Left lobe of liver (tissue), 2 donors: ENCODE measurements at places on chromosomes 2 and 18. TPM values are rescaled to one million over a fixed set of nuclear protein-coding genes. Genes with fewer than 3 reads are reported as not detected.

- no peak for DNase-seq
Observed at GRCh38 chr2:39487398-39488250, 50.5 kb upstream of the MAP4K3 start.

DNA sequence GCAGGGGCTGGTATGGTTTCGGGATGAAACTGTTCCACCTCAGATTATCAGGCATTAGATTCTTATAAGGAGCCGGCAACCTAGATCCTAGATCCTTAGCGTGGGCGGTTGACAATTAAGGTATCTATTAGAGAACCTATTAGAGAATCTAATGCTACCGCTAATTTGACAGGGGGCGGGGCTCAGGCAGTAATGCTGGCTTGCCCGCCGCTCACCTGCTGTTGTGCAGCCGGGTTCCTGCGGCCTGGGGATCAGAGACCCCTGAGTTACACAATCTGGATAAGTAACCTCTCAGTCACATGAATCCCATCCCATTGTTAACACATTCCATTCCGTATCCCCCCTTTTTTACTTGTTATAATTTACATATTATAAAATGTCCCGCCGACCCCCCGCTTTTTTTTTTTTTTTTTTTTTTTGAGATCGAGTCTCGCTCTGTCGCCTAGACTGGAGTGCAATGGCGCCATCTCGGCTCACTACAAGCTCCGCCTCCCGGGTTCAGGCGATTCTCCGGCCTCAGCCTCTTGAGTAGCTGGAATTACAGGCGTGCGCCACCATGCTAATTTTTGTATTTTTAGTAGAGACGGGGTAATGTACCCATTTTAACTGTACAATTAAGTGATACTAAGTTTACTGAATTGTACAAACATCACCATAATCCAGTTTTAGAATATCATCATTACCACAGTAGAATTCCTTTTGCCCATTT lies 42.0 kb upstream of the GPD2 start:
- no peak for DNase-seq

GRCh38 chr2:122105171-122105876 lies 349.9 kb downstream of the TSN start:
- DNase-seq, result no peak

GRCh38 chr2:8252997-8253694 lies 428.7 kb upstream of the ID2 start:
- no peak for DNase-seq

GRCh38 chr2:167756446-167756845 lies 490.9 kb downstream of the STK39 start:
- DNase-seq, result no peak

DNA sequence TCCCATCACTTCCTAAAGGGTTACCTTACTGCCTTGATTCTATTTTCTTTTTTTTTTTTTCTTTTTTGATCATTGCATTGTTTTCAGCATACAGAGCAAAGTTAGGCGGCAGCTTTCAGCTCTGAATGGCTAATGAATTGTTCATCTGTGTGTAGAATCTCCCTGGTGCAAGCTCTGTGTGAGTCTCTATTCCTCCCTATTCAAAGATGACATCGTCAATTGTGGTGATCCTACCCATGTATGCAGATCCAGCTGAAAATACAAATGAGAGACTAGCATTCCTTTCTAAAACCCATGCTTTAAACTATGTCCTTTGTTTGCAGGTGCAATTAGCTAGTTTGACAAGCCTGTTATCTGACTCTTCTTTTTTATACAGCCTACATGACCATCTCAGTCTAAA lies 539.0 kb downstream of the ARHGAP15 start:
- no peak for DNase-seq

- DNase-seq, result no peak
Observed at GRCh38 chr2:16187482-16187817, 247.1 kb downstream of the MYCN start.

GRCh38 chr2:103809415-103809814 lies 1044.5 kb upstream of the POU3F3 start:
- no peak for DNase-seq

- DNase-seq, result no peak
Observed at GRCh38 chr2:178632729-178633128, 152.5 kb downstream of the PLEKHA3 start.

- DNase-seq, result no peak
Observed at GRCh38 chr2:41610501-41611190, 437.2 kb upstream of the PKDCC start.

GRCh38 chr2:118449401-118449800 lies 361.1 kb downstream of the INSIG2 start:
- no peak for DNase-seq

DNA sequence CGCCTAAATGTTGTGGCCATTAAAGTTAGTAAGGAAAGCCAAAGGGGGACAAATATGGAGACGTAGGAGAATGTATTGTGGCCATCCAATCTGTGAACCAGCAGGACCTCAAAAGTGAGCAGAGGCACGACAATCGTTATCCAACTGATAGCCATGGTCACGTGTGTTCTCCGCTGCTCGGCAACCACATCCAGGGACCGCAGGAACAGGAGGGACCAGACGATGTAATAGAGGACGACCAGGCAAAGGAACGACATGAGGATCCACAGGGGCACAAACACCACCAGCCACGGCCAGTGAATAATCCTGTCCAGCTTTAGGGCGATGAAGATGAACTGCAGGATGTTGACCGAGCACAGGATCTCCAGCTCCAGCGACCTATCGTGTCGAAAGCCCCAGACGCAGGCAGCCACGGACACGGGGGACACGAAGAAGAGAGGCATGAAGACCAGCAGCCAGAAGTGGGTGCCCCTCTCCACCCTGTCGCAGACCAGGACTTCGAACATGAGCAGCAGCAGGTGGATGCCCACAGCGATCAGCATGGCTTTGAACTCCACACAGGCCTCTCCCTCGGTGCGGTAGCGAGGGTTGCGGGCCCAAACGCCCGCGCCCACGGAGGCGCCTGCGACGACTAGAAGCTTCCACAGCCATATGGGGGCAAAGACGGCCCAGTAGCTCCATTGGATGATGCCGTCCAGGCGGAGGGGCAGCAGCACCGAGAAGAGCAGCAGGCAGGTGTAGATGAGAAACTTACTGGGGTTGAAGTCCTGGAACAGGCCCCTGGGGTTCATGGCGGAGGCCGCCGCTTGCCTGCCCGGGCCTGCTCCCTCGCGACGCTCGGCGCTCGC lies 790 bp downstream of the TMEM185B start:
- no peak for DNase-seq

- DNase-seq, result no peak
Observed at GRCh38 chr2:144201126-144201525, 318.8 kb downstream of the ZEB2 start.

- DNase-seq, result no peak
Observed at GRCh38 chr2:229370509-229370908, 99.4 kb upstream of the PID1 start.

- DNase-seq, result no peak
Observed at GRCh38 chr2:168686452-168687191, 115.8 kb upstream of the NOSTRIN start.

GRCh38 chr2:154762638-154763037 lies 64.1 kb downstream of the KCNJ3 start:
- DNase-seq, result no peak

ERFE gene
- total RNA-seq, result not detected

LAMA1 gene
- total RNA-seq, result 0.33 TPM

ARHGAP25 gene
- total RNA-seq, result 4.7 TPM

CCDC138 gene
- 3.1 TPM for total RNA-seq

SCG2 gene
- total RNA-seq, result not detected

MOGAT1 gene
- 10.2 TPM for total RNA-seq

IL1RL1 gene
- 2.6 TPM for total RNA-seq

SERPINE2 gene
- 1.6 TPM for total RNA-seq

CLEC4F gene
- not detected for total RNA-seq

HOXD3 gene
- total RNA-seq, result not detected

GCG gene
- not detected for total RNA-seq

CRIM1 gene
- 7.1 TPM for total RNA-seq

PDIA6 gene
- 225 TPM for total RNA-seq
